ENCODE measurements at places on chromosomes 12 and 14.

- no peak for DNase-seq
Measured at GRCh38 chr12:86015026-86015425, 140.9 kb downstream of the NTS start.

DNA sequence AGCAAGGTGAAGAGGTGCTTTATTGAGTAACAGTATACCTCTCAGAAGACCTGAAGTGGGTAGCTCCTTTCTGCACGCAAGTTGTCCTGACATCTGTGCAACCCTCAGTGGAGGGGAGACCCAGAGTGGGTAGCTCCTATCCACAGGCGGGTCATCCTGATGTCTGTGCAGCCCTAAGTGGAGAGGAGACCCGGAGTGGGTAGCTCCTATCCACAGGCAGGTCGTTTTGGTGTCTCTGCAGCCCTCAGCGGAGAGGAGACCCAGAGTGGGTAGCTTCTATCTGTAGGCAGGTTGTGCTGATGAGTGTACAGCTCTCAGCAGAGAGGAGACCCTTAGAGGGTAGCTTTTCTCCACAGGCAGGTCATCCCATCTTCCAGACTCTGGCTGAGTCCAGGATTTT is 45.1 kb upstream of the PRPF39 start:
- DNase-seq: no peak

DNA sequence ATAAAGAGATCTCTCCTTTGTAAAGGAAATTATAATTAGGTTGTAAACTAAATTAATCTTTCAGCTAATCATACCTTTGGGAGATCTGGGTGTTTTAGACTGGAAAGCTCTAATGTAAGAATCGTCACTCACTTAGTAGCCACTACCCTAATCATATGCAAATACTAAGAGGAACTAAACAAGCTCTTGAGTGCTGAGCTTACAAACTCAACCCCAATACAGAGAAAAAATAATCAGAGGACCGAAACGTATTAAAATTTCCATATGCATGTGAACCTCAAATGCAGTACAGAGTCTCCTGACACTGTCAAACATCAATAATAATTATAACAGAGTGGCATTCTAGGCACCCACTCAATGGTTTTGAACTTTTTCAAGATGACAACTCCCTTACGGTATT is 235.3 kb upstream of the FOXN3 start:
- no peak for DNase-seq

DNA sequence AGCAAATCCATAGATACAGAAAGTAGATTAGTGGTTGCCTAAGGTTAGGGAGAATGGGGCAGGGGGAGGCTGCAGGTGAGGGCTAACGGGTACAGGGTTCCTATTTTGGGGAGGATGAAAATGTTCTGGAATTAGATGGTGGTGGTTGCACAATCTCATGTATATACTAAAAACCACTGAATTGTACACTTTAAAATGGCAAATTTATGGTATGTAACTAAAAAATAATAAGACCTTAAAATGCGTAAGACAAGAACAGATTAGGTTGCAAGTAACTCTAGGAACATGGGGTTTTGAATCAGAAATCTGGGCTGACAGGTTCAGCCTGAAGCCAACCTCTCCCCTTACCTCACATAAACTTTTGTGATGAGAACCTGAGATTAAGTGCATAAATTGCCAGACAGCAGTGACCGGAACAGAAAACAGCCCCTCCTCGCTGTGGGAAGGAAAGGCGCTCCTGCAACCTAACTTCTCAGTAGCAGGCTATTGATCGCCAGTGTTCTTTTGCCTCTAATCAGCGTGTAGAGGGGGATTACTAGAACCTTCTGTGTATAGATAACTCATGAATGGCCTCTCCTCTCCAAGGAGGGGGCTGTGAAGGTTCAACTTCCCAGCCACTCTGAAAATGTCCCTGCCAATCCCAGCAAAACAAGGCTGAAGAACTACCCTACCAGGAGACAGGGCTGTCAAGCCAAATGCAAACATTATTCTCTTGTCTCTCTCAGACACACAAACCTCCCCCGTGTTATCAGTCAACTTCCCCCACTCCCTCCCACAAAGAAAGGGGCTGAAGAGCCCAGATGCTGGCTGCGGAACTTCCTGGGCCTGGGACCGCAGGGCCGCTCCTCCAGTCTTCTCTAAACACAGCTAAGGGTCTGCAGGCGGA is 1.9 kb downstream of the SSH1 start:
- no peak for DNase-seq

- DNase-seq: no peak
Measured at GRCh38 chr14:38824706-38825105, 278.3 kb downstream of the SEC23A start.

GRCh38 chr14:30966415-30967363 is 58.8 kb upstream of the AP4S1 start:
- no peak for DNase-seq

DNA sequence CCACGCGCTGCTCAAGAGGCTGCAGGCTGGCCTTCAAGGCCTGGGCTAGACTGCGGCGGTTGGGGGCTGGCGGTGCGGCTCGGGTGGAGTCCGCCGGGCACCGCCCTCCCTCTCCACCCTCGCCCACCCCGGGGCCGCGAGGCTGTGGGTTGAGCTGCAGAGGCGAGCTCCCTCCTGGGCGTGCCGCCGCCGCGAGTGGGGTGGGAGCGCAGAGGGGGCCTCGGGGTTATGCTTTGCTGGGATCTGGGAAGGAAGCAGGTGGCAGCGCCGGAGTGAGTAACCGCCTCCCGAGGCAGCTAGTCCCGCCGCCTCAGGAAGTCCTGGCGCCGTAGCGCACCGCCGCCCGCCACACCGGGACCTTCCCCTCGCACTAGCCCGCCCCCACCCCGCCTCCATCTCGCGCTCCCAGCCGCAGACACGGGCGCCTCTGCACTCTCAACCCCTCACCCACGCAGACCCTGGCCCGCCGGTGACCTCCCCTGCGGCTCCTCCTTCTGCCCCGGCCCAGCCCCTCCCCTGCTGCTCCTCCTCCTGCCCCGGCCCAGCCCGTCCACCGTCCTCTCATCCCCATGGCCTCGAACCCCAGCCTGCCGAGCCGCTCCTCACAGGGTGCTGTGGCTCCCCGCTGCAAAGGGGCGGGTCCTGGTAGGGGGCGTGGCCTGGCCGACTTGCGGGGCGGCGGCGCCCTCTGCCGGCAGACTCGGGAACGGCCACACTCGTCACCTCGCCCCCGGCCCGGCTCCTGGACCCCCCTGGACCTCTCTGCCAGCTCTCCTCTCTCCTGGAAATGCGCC is 16.6 kb downstream of the TAMALIN start:
- peak; percentile 65 for DNase-seq

DNA sequence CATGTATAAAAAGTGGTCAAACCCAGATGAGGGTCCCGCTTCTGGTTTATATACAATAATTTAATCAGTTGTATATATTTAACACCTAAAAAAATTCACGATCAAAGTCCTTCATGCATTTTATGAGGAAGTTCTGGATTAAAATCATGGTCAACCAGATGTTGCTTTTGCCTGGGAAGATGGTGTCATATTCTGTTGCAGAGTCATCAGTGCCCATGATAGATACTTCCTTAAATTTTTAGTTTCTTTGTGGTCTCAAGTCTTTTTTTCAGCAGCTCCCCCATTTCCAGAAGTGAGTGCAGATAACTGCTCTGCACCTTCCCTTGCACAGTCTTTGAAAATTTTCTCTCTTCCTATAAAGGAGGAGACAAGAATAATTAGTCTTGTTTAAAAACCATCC is 16.1 kb downstream of the ERP29 start:
- DNase-seq: no peak

Measured in cerebellar cortex (tissue), 1 donor.